ENCODE measurements at places on chromosomes 4 and X.
A peak's percentile ranks its signal among the peaks of the same experiment; 100 is the strongest.

DNA sequence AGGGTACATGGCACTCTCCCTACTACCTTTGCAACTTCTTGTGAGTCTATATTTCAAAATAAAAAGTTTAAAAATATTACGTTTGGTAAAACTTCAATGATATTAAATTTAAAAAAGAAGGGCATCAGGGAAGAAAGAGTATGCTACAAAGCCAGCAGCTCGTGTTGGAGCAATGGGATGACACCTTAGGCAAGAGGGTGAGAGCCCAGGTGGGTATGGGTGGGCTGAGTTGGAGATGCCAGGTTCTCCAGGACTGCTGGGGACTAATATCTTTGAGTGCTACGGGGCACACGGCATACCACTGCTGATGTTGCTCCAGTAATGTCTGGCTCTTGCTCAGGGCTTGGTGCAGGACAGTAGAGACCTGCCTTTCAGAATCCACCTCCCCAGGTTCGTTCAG is 132.4 kb downstream of the EVC2 start:
- no peak for DNase-seq

GRCh38 chrX:8504451-8504850 is 39.8 kb downstream of the VCX3B start:
- no peak for DNase-seq

DNA sequence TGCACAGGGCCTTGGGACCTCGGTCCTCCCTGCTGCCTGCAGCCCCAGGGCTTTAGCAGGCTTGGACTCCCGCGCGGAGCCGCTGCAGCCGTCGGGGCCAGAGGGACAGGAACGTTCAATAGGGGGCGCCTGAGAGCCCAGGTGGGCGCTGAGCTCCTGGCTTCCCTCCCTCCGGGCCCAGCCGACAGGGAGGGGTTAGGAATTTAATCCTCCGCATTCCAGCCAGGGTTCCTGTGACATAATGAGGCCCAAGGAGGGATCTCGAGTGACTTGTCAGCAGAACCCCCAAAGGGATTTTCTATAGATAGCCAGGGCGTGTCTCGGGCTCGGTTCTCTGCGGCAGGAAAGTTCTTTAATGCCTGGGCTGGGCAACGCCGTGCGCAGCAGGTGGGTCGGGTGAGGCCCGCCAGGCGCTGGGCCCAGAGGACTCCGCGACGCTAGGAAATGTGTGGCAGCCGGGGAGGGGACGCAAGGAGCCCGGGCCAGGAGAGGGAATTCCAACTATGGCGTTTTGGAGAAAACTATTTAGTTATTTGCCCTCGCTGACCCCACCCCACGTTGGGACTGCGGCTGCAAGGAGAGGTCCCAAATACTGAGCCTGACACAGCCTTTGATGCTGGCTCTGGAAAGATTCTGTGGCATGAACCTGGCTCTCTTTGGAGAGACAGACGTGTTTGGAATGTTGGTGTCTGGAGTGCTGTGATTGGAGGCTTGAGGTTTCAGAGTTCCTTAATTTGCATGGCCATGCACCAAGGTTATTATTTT is 285.2 kb upstream of the GATB start:
- DNase-seq, result peak; percentile 86

DNA sequence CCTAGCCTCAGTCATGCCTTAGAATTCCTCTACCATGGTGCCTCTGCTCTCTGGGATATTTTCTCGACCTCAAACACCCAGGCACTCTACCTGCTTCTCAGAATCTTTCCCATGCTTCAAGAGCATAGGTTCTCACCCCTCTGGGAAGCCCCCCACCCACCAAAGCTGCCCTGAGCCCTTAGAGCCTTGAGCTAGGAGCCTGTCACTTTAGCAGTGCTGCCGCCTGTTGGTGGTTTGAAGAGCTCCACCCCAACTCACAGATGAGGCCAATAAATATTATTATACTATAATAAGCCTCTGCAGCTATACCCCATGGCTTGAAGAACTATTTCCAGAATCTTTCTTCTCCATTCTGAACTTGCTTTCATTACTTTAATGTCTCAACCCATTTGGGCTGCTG is 109.7 kb downstream of the RTL5 start:
- no peak for DNase-seq

- DNase-seq, result peak; percentile 55
These were observed 135.7 kb downstream of the QDPR start for GRCh38 chr4:17376205-17376604.

Data from eye (tissue), 1 donor.